ENCODE measurements at places on chromosomes 5 and 9. TPM values are rescaled to one million over a fixed set of nuclear protein-coding genes. Genes with fewer than 3 reads are reported as not detected.

The NUDT2 gene
- total RNA-seq: 7.6 TPM

The WNT8A gene
- total RNA-seq: not detected

The SHB gene
- 9.9 TPM for total RNA-seq

The HNRNPAB gene
- total RNA-seq: 53.4 TPM

The PAIP1 gene
- total RNA-seq: 117 TPM

The TMEM215 gene
- not detected for total RNA-seq

The RPL37 gene
- total RNA-seq: 46.0 TPM

The DMGDH gene
- total RNA-seq: 0.38 TPM

- DNase-seq: no peak
Measured at GRCh38 chr9:113350107-113350661, 843 bp downstream of the BSPRY start.

DNA sequence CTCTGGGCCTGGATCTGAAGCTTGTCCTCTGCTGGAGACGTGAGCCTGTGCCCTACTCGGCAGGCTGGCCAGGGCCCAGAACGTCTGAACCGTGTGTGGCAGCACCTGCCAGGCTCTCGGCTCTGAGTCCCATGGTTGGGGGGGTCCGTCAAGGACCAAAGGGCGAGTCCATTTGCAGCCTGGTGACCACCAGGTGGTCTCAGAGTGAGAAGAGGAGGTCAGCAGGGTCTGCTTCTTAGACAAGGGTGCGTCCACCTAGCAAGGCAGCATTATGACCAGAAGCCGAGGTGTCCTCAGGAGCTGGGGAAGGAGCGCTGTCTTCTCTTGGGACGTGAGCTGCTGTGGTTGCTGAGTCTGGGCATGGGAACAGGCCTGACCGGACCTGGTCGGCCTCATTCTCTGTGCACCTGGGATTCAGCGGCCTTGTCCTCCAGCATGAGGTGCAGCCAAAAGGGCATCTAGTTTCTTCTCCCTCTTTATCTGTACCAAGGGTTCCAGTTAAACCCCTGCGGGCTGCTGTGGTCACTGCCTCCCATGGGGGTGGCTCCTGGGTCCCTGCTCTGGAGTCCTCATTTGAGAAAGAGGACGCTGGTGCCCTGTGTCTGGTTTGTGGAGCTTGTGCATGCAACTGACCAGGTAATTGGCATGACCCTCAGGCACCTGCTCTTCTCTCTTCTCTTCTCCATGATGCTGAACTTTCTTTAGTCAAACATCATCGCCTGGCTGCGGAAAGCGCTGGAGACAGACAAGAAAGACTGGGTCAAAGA, 14.4 kb downstream of the EXOC3 start:
- DNase-seq: no peak

GRCh38 chr5:154520861-154521453, 42.9 kb upstream of the HAND1 start:
- peak; percentile 32 for DNase-seq

DNA sequence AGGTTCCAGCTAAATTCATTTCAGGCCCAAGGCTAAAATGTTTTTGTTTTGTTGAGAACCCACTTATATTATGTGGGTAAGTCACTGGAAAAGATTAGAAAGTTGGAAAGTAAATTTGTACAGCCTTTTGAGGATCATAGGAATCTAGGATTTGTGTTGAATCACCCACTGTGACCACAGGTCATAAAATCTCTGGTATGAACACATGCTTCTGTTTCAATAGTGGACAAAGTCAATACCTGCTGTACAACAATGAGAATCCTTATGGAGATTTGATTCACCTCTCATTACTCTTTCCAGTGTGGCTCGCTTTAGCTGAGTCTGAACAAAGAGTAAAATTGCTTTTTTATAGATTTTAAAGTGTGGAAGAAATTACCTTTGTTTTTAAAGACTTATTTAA, 369.5 kb downstream of the TMEM167A start:
- peak; percentile 1 for DNase-seq

- DNase-seq: no peak
Measured at GRCh38 chr5:127429928-127430327, 87.5 kb upstream of the PRRC1 start.

DNA sequence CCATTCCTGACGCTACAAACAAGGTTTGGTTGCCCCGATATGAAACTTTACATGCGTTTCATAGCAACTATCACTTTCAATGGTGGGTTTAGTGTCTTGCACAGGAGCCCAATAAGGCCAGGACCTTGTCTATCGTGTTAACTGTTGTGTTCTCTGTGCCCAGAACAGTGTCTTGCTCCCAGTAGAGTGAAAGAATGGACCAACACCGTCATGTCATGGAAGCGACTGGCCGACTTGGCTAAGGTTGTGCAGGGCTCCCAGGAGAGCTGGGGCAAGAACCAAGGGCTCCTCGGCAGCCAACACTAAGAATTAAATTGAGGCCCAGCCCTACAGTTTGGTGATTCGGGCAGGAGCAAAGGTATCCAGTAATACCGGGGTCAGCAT, 498 bp upstream of the ARHGEF37 start:
- DNase-seq: no peak

DNA sequence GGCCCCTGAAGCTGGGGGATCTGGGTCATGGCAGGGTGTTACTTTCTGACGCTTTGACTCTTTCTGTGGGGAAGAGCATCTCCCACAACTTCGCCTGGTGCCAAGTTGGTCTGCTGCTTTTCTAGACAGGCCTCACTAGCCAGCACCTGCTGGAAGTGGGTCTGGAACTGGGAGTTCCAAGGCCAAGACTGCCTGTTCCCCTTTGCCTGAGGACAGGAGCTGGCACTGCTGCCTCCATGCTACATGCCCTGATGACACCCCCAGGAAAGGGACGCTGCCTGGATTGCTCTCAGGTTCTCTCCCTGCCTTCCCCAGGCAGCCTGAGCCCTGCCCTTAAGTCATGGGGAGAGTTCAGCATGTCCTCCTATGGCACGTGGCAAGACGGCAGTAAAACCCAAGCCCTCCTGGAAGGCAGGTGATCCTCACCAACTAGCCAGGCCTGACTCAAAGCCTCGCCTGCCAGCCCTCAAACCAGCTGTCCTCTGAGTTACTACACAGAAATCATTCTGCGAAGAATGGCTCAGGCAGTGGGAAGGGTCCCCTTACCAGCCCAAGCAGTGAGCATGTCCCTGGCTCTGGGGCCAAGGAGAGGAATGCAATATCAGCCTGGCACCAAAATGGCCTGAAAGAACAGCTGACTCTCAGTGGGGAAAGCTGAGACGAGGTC, 35.8 kb downstream of the SEC61B start:
- no peak for DNase-seq

DNA sequence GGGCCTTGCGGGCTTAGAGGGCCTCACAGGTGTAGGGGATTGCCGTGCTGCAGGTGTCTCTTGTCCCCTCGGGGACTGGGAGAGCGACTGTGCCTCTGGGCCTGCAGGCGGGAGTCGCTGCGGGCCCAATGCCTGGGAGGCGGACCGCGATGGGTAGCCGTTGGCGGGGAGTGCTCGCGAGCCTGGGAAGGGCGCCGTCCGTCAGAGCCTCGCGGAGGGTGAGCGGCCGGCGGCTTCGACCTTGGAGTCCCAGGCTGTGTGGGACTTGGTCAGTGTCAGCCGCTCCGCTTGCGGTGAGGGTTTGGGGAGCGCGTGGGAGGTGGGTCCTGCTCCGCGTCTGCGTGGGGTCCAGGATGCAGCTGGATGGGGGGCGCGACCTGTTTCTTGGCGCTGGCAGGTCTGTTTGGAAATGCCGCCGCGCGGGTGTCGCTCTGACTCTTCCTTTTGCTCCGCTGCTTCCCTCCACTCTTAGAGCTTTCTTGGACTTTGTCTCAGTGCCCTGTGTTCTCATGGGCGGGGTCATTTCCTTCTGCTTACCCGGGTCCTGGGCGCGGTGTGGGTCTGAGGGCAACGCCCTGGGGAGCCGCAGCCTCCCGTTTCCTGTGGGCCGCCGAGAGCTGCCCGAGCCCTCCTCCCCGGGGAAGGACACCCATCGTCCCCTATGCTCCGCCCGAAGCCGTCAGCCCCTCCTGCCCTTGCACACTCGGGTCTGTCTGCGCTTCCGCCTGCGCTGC, 88.9 kb upstream of the CACNA1B start:
- no peak for DNase-seq

GRCh38 chr5:153939101-153939500, 99.6 kb downstream of the FAM114A2 start:
- no peak for DNase-seq

DNA sequence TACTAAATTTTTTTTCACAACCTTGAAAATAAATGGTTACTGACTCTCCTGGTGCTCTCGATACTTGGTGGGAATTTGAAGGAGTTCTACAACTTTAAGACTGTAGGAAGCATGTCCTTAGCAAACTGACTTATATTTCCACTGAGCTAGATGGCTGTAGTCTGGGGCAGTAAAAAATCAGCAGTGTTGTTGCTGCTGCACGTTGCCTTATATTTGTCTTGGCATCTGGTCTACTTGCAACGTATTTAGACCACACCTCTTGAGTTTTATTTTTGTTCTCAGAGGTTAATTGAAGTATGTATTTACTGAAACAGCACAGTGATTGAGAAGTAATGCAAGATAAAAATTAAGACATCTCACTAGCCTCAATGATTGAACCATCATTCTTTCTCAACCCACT, 76.3 kb downstream of the ERMP1 start:
- no peak for DNase-seq

DNA sequence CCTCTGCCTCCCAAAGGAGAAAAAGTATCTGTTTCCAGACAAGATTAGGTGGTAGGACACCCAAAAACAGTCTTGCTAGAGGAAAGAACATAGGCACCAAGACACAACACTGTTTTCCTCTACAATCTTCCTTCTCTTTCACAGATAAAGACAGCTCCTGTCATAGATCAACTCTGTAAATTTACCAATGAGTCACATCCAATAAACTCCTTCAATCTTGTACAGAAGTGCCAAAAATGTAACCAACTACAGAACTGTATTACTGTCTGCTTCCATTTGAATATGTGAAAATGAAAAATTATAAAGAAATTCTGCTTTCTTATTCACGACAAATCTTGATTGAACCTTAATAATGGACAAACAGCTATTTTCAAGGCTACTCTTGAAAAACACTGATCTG, 286.9 kb downstream of the PLK2 start:
- no peak for DNase-seq

DNA sequence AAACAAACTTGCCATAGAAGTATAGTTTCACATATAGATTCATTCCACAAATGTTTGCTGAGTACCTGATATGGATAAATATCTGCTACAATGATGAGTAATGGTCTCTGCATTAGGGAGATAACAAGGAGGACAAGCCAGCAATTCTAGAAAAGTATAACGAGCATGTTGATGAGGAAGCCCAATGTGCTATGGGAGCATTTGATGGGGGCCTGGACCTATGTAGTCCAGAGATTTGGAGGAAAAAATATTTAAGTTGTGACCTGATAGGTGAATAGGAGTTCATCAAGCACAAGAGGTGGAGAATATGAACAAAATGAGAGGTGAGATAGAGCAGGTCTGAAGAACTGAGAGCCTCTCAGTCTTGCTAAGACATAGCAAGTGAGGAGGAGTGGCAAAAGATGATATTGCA, 14.4 kb upstream of the TMEM245 start:
- no peak for DNase-seq

DNA sequence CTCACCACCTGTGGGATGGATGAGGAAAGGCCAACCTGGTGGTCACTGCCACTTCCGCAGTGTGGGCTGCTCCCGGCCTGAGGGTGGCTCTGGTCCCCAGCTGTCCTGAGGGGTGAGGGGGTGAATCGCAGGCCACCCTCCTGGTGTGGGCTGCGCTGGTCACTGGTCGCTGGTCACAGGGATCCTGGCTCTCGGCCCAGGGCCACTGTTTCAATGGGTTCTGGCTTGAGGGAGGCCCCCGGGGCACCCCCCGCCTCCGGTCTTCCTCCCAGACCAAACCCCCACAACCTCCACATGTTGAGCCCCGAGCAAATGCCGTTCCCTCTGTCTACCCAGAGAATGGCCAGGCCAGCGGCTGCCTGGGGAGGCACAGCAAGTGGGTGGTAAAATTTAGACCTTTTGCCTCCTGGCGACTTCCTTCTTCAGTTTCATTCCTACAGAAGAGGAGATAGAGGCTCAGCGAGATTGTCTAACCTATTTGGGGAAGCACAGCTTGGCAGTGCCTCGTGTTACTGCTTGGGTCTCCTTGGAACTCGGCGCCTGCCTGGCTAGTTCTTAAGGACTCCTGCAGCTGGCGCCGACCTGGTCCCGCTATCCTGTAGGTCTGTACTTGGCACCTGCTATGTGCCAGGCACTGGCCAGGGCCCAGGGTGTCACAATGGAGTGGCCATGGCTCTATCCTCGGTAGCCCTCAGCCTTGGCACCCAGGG, 48.2 kb downstream of the RXRA start:
- DNase-seq: no peak

DNA sequence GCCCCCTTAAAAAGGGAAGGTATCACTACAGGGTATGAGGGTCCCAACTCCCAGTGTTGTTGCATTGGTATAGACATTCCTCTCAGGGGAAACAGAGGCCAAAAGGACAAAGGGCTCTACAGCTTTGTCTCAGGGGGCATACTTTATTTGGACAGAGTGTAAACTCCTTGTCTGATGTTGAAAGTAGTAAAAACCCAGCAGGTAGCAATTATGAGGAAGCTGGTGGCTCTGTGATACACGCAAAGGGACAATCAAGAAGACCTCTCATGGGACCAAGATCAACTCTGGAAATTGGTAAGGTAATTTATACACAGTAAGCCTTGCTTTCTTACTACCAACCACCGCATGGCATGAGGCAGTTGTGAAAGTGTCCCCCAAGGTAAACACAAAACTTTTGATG, 764.6 kb downstream of the CDH12 start:
- DNase-seq: no peak

DNA sequence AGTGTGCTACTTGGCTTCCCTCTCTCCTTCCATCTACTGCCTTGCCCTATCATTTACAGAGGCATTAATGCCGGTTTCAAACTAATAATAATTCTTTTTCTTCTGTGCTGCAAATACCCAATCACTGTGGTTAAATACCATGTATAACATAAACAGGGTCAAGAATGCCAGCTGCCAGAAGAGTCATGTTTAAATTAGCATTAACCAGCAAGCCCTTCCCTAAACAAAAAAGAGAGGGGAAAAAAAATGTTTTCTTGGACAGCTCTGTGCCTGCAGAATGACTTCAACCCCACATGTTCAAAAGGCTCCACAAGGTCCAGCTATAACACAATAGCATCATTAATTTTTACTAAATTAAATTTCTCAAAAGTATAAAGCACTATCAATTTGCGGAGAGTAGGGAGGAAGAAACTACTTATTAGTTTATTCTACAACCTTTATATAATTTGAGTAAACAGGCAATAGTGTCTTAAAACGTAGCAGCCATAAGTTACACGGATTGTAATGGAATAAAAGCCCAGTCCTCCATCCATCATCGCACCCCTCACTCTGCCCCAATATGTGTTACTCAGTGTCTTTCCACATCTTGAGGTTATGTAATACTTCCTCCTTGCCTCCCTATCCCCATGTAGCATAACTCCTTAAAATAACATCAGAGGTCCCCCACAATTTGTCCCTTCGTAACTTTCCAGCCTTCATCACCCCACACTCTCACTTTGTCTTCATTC, 3.9 kb downstream of the LPAR1 start:
- DNase-seq: peak; percentile 41

- DNase-seq: no peak
Measured at GRCh38 chr5:42059778-42060464, 134.8 kb downstream of the FBXO4 start.

- no peak for DNase-seq
Measured at GRCh38 chr9:3920604-3921582, 379.0 kb downstream of the GLIS3 start.

- DNase-seq: no peak
Measured at GRCh38 chr5:26553079-26553478, 485.3 kb downstream of the CDH9 start.

- DNase-seq: no peak
Measured at GRCh38 chr5:1734908-1735289, 64.7 kb downstream of the MRPL36 start.

Measured in GM23248 (cell line).